ENCODE measurements at places on chromosomes 5 and 9. TPM values are rescaled to one million over a fixed set of nuclear protein-coding genes. Genes with fewer than 3 reads are reported as not detected.

The PCDHA6 gene
- 1.7 TPM for total RNA-seq

The SGCD gene
- total RNA-seq: 10.3 TPM

The IFNA14 gene
- not detected for total RNA-seq

The JAKMIP2 gene
- total RNA-seq: 0.24 TPM

The CCNJL gene
- total RNA-seq: 6.8 TPM

The CMYA5 gene
- total RNA-seq: 41.5 TPM

The ADGRD2 gene
- total RNA-seq: not detected

The ADAMTSL2 gene
- 1.3 TPM for total RNA-seq

The NMUR2 gene
- total RNA-seq: not detected

The STXBP1 gene
- 46.8 TPM for total RNA-seq

The AGXT2 gene
- not detected for total RNA-seq

The FOXD4 gene
- total RNA-seq: 0.46 TPM

DNA sequence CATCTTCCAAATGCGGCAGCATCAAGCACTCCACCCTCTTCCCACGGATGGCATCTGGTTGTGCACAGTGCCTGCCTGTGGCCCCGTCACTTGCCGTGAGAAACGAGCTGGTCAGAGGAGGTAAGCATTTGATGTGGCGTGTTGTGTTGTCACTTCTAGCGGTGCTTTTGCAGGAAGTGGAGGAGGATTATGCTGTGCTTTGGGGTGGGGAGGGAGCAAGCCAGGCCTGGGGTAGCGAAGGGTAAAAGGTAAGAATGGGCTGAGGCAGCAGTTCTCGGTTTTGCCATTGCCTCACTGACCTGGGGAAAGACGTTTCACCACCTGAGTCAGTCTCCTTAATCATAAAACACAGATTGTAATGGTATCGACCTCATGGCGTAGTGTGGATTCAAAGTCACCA lies 2.3 kb upstream of the POMT1 start:
- peaks cover 10% of the 10 kb centered on the region for H3K4me1 ChIP-seq
- no peak for DNase-seq
- no peaks in the 10 kb centered on the region for H3K27me3 ChIP-seq
- no peak overlapping the region for H3K4me3 ChIP-seq
- no peaks in the 10 kb centered on the region for H3K36me3 ChIP-seq

DNA sequence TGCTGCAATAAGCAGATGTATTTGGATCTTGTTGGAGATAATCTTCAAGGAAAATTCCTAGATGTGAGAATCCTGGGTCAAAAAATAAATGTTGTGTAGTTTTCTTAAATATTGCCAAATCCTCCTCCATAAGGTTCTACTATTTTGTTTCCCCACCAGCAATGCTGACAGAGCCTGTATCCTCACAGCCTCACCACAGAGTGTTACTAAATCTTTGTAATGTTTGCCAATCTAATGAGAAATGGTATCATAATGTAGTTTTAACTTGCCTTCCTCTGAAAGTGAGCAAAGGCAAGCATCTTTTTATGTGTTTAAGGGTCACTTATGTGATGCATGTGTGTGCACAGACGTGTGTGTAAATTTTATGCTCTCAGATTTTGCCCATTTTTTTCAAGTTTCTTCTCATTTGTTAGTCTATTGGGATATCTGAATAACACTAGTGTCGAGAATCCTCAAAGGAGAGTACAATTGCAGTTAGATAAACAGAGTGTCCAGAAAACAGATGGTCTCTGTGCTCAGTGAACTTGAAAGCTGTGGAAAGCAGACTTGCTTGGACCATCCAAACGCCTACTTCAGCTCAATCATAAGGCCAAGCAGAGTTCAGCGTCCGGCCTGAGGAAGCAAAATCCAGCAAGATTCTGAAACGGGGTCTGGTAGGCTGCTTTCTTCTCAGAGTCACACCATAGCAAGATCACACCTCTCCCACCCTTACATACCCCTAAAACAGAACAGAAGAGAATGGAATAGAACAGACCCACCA lies 35.7 kb upstream of the UGT3A1 start:
- no peak overlapping the region for H3K4me3 ChIP-seq
- no peaks in the 10 kb centered on the region for H3K27me3 ChIP-seq
- H3K4me1 ChIP-seq: no peaks in the 10 kb centered on the region
- no peak for DNase-seq
- H3K36me3 ChIP-seq: no peaks in the 10 kb centered on the region
- H3K27ac ChIP-seq: no peak overlapping the region

DNA sequence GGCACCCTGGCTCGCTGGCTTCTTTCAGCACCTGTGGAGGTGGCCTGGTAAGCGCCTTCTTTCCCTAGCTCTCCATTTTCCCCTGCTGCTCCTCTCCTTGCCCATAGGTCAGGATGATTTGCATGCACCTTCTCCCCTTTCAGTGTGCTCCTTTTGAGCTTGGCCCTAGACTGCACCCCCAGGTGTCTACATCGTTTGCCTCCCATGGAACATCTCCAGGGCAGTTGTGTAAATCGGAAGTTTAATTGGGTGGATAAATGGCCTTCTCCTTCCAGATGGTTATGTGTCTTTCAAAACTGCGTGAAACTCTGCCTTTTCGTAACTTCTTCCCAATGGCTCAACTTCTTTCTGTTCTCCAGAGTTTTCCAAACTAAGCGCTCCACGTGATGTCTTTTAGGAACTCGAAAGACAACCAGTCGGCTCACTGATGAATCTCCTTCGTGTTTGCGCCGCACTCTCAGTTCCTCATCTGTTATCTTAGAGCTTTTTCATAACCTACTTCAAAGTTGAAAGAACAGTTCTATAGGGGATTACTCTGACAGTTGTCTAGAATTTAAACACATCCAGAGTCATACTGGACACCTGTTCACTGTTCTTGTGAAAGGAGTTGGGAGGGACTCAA lies 1.7 kb downstream of the ADAMTS19 start:
- H3K4me3 ChIP-seq: peak overlapping the region; percentile 57
- H3K4me1 ChIP-seq: peaks cover 6% of the 10 kb centered on the region
- H3K27ac ChIP-seq: no peak overlapping the region
- no peaks in the 10 kb centered on the region for H3K36me3 ChIP-seq
- no peaks in the 10 kb centered on the region for H3K27me3 ChIP-seq

DNA sequence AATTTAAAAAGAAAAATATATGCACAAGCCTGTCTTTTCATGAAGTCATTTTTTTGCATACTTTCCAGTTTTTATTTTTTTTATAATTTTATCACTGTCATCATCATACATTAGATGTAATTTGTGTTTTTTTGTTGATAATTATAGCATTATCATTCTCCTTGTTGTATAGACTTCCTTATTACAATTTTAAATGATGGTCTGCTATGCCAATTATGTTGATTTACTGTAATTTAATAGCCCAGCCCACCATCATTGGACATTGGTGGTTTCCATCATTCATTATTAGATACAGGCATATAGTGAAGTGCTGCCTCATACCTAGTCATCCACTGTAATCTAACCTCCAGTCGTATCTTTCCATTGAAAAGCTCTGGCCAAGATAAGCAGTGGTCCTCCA lies 3.8 kb upstream of the TJP2 start:
- H3K27ac ChIP-seq: no peak overlapping the region
- H3K36me3 ChIP-seq: no peaks in the 10 kb centered on the region
- peaks cover 2% of the 10 kb centered on the region for H3K4me1 ChIP-seq
- H3K27me3 ChIP-seq: no peaks in the 10 kb centered on the region

GRCh38 chr5:27854243-27854852 lies 816.0 kb upstream of the CDH9 start:
- H3K27me3 ChIP-seq: no peaks in the 10 kb centered on the region
- no peak overlapping the region for H3K27ac ChIP-seq
- no peaks in the 10 kb centered on the region for H3K4me1 ChIP-seq
- no peaks in the 10 kb centered on the region for H3K36me3 ChIP-seq
- no peak for DNase-seq
- H3K4me3 ChIP-seq: no peak overlapping the region

DNA sequence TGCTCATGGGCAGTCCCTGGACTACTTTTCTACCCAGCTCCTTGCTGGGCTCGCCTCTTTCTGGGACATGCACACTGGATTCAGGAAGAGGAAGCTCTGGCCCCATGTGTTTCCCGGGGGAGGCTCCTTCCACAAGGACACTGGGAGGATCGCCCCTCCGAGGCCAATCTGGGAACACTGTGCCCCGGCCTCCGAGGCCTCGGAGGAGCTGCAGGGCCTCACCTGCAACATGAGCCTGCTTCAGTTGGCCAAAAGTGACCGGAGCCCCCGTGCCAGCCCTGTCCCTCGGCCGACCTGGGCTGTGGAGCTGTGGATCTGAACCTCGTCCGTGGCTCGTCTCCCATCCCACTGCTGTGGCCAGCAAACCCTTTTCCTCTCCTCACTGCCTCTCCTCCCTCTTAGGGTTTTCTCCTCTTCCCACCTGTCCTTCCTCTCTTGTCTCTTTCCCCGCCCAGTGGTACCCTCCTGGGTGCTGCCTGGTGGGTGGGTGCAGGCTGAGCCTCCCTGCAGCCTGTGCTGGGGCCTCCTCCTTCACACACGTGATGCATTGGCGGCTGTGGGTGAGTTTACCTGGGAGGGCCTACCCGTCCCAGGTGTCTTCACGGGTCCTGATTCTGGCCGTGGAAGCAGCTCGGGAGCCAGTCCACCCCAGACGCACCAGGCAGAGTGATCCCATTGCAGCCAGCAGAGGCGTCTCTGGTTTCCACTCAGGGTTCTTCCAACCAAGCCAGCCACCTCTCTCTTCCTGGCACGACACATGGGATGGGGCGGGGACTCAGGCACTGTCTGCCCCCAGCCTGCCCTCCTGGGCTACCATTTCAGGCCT lies 241.8 kb downstream of the CACNA1B start:
- no peak overlapping the region for H3K27ac ChIP-seq
- DNase-seq: no peak
- no peaks in the 10 kb centered on the region for H3K36me3 ChIP-seq
- H3K4me1 ChIP-seq: no peaks in the 10 kb centered on the region

- H3K4me3 ChIP-seq: peak within 1 kb of the TSS; percentile 53
- H3K27ac ChIP-seq: peak within 1 kb of the TSS; percentile 85
- DNase-seq: peak; percentile 77
- H3K4me1 ChIP-seq: peaks cover 1% of the 10 kb centered on the region
Observed at GRCh38 chr5:147509710-147510651, at the start of gene DPYSL3. Gene DPYSL3 (minus strand): TSS chr5:147510068. CDS start chr5:147509858, 210 bp downstream.

DNA sequence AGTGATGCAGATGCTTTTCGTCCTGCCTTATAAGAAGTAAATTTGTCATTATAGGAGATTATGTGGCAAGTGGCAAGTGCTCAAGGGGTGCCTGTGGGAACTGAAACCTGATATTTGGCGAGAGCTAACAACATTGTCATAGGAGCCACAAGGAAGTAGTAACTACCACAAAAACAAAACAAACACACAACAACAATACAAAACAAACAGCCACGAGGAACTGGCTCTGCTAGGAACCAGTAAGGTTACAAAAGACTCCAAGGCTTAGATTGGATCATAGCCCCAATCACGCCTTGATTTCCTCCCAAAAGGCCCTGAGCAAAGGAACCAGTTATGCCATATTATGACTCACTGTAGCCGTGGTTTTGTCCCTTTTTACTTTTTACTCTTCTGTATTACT lies 1045.2 kb downstream of the CDH12 start:
- H3K4me3 ChIP-seq: no peak overlapping the region
- no peaks in the 10 kb centered on the region for H3K27me3 ChIP-seq
- H3K27ac ChIP-seq: no peak overlapping the region
- H3K4me1 ChIP-seq: no peaks in the 10 kb centered on the region
- DNase-seq: no peak

- DNase-seq: no peak
- no peak overlapping the region for H3K27ac ChIP-seq
- no peaks in the 10 kb centered on the region for H3K27me3 ChIP-seq
- H3K4me3 ChIP-seq: no peak overlapping the region
- H3K4me1 ChIP-seq: no peaks in the 10 kb centered on the region
Observed at GRCh38 chr5:60125636-60126035, 232.1 kb upstream of the PDE4D start.

DNA sequence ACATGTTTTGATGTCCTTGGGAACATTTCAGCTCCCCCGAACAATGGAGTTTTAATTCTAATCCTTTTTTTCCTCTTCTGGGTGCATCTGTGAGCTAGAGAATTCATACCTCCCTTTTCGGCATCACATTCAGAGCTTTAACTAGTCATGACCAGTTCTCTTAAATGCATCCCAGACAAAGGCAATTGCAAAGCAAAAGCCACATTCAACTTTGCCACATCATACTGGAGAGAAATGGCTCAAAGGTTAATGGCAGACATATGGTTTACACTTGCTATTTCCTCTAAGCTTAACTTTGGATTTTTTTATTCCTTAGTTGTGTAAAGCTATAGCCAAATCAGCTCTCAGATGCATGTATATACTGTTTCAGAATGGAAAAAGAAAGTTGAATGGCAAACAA lies 153.3 kb downstream of the ESM1 start:
- H3K4me3 ChIP-seq: no peak overlapping the region
- H3K36me3 ChIP-seq: no peaks in the 10 kb centered on the region
- H3K27ac ChIP-seq: no peak overlapping the region
- no peaks in the 10 kb centered on the region for H3K27me3 ChIP-seq
- H3K4me1 ChIP-seq: peaks cover 8% of the 10 kb centered on the region

DNA sequence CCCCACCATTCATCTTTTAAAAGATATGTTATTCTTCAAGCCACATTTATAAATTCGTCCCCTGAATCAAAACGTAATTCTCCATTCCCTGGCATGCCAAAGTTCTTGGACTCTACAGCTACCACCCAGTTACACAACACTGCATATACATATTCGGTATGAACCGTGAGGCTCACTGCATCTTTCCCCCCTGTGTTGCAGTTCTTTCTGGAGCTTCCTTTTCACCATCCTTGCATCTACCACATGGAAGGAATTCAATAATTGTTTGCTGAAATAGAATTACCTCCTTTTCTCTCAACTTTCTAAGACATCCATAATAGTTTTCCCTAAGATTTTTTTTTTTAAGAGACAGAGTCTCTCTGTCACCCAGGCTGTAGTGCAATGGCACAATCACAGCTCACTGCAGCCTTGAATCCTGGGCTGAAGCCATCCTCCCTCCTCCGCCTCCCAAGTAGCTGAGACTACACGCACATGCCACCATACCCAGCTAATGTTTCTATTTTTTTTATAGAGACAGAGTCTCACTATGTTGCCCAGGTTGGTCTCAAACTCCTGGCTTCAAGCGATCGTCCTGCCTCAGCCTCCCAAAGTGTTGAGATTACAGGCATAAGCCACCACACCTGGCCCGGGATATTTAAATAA lies 3.3 kb downstream of the LPAR1 start:
- no peaks in the 10 kb centered on the region for H3K36me3 ChIP-seq
- no peak overlapping the region for H3K27ac ChIP-seq
- no peaks in the 10 kb centered on the region for H3K27me3 ChIP-seq
- no peak overlapping the region for H3K4me3 ChIP-seq
- peaks cover 8% of the 10 kb centered on the region for H3K4me1 ChIP-seq

DNA sequence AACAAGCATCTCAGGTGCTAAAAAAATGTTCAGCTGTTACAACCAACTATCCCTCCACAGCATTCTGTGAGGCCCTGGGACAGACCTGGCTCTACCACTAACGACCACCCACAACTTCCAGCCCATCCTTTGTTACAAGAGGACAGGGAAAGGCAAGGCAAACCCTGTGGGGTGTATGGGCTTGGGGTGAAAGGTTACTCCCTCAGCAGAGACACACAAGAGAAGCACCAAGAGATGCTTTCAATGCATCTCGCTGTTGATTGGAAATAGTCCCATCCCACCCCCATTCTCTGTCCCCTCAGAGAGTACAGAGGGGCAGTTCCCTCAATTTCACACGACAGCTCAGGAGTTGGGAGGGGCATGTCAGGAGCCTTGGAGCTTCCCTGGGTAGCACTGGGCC lies 234.1 kb downstream of the CAAP1 start:
- no peaks in the 10 kb centered on the region for H3K36me3 ChIP-seq
- no peak overlapping the region for H3K27ac ChIP-seq
- H3K4me1 ChIP-seq: no peaks in the 10 kb centered on the region
- H3K27me3 ChIP-seq: no peaks in the 10 kb centered on the region
- DNase-seq: no peak
